ENCODE measurements at places on chromosomes 11 and 22.

GRCh38 chr11:96329419-96329818 lies 13.6 kb downstream of the MAML2 start:
- peak; percentile 22 for DNase-seq

DNA sequence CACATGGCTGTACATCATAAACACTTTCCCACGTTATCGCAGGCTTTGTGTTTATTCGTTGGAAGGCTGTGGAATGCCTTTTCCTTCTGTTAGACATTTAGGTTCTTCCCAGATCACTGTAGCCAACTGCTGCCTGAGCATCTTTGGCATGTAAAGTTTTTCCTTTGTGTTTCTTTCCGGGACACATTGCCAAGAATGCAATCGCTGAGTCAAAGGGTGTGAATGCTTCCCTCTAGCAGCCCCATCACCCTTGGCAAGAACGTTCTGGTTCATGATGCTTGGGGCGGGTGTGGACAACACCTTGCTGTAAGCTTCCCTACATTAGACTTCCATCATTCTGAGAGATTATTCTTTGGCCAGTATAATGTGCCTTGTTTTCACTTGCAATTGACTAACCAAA lies 136.2 kb downstream of the OSBP2 start:
- peak; percentile 22 for DNase-seq

- DNase-seq = no peak
These were observed 184.7 kb downstream of the FAT3 start for GRCh38 chr11:92409355-92409754.

- peak; percentile 73 for DNase-seq
These were observed 47.2 kb downstream of the PIWIL3 start for GRCh38 chr22:24727218-24727851.

DNA sequence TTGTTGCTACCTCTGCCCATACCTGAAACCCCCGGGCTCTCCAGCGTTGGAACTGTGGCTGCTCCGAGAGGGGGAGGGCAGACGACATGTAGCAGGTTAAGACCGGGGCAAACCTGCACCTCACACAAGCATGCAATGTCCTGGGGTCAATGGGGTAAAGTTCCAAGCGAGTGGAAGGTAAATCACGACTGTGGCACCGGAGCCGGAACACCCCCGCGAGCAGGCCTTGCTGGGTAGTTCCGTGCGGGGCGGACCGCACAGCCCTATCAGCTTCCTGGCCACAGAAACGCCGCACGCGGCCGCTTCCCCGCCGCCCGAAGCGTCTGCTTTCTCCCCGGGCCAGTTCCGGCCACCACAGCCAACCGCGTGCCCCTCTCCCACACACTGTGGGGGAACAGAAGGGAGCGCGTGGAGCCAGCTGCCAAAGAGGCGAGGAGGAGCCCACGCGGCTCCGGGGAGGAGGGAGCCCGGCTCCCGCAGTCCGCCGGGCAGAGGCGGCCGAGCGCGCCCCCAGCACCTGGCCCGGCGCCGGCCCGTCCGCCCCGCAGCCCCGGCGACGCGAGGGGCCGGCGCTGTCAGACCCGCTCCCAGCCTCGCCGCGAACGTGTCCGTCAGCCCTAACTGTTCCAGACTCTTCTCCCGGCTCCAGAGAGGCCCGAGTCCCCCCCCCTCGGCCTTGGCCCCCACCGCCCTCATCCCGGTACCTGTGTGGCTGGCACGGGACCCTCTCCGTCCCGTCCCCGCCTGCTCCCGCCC lies 1.6 kb downstream of the SPTBN2 start:
- no peak for DNase-seq

DNA sequence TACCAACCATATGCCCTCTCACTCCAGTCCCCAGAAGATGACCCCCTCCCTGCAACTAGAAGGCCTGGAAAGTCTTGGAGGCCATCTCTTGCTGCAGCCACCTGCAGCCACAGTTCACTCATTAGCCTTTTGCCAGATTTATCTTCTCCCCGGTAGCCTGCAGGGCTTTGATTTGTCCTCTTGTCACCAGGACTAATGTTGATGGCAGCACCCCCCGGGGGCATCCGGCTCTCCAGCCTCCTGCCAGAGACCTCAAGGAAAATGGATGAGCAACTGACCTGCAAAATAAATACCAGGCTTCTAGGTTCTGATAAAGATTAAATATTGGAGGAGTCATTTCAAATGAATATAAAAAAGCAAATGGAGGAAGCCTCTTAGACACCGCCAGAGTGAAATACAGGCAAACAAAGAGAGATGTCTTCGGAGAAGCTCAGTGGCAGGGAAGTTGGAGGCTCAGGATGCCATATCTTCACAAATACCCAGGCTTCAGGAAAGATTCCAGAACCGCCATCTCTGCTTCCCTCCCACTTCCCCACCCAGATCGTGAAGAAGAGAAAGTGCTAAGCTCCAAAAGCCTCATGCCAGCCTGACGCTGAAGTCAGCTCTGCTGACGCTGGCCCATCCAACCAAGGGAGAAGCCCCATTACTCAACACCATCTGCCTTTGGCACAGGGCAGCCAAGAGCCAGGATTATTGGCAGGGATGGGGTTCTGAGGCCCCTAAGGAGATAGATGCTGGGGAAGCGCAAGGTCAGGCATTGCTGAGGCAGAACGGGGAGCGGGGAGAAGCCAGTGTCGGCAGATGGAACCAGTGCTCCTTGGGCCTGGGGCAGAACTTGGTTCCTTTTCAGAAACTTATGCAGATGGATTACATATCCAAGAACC lies 362.7 kb downstream of the CADM1 start:
- no peak for DNase-seq

DNA sequence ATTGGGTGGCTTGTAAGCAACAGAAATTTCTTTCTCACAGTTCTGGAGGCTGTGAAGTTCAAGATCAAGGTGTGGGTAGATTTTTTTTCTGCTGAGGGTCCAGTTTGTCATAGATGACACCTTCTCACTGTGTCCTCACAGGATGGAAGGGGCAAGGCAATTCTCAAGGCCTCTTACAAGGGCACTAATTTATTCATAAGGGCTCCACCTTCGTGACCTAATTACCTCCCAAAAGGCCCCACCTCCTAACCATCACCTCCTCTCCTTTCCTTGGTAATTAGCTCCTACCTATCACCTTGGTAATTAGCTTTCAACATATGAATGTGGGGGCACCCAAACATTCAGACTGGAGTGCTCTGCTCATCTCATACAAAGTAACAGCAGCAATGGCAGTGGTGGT lies 92.3 kb upstream of the CD44 start:
- DNase-seq = no peak

All from RCC 7860 (cell line).